COLO829 (cell line): ENCODE measurements at places on chromosomes 1 and 21.

GRCh38 chr1:26102526-26102925, 9.1 kb upstream of the PDIK1L start:
- no peak for DNase-seq

GRCh38 chr1:22712502-22713271, 2.0 kb downstream of the EPHB2 start:
- DNase-seq: no peak

DNA sequence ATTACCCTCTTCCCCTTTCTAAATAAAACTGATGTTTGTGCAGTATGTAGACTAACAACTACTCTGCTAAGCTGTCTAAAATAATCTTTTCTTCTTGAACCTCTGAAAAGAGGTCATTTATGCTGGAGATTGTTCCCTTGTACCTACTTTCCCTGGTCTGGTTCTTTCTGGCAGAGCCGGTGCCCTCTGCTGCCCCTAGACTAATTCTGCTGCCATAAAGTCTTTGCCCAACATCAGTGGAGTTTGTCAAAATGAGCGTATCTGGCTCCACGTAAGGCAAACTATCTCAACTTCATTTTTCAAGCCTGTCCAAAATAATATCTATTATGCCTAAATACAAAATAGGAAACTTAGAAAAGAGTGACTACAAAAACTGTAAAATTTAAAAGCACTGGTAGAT, 30.9 kb upstream of the ANGPTL7 start:
- DNase-seq: no peak

DNA sequence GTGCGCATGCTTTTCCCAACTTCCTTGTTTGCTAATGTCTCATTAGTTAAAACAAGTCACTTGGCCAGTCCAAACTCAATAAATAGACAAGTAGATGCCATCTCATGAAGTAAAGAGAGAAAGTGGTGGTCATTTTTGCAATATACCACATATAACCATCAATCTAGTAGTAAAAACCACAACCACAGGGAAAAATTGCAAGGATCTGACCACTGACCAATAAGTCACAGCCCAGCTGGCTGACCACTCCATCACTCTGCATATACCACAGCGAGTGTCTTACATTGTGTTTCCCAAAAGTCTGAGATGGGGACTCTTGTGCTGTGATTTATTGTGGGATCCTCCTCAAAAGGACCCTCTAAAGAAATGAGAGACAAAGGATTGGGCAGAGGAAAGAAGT, 76.0 kb downstream of the FH start:
- no peak for DNase-seq

GRCh38 chr1:158169105-158169504, 11.6 kb upstream of the CD1D start:
- no peak for DNase-seq

DNA sequence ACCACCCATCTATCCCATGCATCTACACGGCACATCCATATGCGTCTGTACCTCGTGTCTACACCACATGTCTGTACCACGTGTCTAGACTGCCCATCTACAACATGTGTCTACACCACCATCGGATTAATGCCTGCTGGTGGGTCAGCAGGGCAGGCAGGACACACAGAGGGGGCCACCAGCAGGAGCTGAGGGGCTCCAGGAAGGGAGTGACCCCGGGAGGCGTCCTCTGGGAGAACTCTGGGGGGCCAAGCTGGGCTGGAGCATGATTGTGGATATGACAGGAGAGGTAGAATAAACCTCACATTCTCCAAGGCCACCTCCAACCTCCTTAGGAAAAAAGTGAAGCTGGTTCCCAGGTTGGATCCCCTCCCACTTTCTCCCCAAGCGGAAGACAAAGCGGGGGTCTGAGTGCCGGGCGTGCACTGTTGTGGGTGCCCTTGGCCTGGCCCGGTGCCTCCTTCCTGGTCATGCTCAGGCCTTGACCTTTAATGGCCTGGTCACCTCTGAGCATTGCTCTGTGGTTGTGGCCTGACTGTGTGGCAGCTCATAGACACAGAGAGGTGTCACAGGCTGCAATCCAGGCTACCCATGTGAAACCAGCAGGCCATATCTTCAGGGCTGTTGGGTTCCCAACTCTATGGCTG, 881 bp upstream of the ACTRT2 start:
- DNase-seq: no peak

DNA sequence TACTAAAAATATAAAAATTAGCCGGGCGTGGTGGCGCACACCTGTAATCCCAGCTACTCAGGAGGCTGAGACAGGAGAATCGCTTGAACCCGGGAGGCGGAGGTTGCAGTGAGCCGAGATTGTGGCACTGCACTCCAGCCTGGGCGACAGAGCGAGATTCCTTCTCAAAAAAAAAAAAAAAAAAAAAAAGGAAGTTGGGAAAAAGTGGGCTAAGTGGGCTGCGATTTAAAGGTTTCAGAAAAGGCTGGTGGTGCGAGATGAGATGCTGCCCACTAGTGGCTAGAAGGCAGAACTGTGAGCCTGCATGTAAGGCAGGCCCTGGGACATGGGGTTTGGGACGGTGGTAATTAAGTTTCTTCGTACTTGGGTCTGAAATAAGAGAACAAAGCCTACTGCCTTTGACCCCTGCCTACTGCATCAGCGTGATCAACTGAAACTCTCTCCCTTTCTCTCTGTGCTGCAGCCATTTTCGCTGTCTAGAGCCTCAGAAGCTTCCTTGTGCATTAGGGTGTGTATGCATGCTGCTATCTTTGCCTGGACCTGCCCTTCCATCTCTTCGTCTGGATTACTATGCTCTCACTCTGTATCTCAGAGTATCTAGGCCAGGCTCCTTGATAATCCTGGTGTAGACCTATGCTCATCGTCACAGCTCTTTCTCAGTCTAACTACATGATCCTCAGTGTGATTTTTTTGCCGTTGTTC, 12.4 kb downstream of the FMOD start:
- peak; percentile 81 for DNase-seq

DNA sequence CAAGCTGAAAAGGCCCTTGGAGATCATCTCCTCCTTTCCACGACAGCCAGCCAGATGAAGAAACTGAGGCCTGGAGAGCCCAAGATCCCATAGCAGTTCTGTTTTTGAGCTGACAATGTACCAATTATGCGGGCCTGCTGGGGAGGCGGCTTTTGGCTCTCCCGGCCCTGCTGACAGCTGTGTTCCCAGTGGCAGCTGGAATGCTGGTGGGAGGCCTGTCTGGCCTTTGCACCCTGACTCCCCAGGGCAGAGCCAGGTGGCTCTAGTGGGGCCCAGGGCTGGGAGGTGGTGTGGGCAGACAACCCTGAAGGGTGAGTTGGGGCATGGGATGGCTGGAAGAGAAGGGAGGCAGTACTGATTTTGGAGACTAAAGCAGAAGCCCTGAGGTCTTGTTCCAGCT, 30.7 kb upstream of the WASF2 start:
- no peak for DNase-seq

DNA sequence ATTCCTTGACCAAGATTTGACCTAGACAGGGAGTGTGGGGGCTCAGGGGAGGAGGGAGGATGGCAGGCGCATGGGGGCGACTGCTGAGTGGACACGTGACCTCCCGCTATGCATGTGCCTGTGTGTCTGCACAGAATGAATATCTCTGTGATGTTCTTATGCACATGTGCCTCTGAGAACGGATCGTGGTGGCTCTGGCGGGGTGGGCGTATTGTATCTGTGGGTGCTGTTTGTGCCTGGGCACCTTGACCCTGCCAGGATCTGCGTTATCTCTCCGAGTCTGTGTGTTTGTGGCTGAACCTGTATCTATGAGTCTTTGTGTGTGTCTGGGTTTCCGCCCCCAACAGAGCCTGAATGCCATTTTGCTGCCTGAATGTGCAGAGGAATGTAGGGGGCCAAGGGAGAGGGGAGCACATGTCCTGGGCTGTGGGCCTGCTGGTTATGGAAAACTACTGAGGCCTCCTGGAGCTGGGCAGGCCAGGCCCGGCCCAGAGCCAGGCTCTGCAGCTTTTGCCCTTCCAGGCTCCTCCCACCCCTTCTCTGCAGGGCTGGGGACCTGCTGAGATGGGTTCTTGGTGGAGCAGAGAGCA, 102.5 kb downstream of the EBNA1BP2 start:
- no peak for DNase-seq

- DNase-seq: no peak
These were observed 639.2 kb upstream of the CXADR start for GRCh38 chr21:16873596-16873995.

DNA sequence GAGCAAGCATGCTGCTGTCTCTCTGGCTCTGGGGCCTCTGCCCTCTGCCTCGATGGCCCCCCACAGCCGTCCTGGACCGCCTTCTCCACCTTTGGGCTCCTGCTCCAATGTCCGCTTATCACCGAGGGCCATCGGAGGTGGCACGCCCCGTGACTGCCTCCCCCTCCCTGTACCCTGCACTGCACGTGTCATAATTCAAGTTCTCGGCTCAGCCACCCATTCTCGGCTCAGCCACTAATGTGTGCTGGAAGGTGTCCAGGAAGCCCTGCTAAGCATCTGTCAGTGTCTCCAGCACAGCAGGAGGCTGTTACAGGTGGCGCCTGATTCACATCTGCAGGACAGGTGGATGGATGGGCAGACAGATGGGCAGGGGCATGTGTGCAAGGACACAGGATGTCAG, 45.5 kb downstream of the TP73 start:
- no peak for DNase-seq

GRCh38 chr1:238778113-238778512, 608.3 kb upstream of the CHRM3 start:
- DNase-seq: no peak

DNA sequence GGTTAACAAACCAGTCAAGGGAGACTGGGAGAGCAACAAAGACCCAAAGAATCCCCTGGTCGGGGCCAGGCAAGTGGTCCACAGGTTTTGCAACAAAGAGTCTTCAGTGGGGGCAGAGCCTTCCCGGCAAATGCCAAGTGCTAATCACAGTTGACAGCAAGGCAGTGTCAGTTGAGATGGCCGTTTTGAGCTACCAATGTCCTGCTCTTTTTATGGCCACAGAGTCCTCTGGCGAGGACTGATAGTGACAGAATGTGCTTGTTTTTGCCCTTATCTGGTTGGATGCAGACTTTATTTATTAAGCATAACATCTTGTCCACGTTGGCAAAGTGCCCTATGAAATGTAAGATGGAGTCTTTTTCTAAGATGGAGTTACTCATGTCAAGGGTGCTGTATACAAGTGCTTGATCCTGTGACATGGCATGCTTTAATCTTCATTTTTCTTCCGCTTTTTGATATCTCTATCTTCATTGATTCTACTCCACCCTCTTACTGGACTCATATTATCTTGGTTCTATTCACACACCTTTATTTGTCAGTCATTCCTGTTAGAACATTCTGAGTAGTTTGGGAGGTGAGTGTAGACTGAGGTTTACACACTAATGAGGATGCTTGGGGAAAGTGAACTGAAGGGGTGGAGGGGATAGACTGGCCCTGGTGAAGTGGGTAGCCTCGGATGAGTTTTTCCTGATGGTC, 51.8 kb downstream of the KCNK1 start:
- DNase-seq: no peak

- no peak for DNase-seq
These were observed 54.9 kb downstream of the MDM4 start for GRCh38 chr1:204571128-204571527.

- peak; percentile 70 for DNase-seq
These were observed at the start of gene IFI44 for GRCh38 chr1:78649628-78650027. Gene IFI44, plus strand, starts transcription at chr1:78649831. Its CDS starts 365 bp downstream, at chr1:78650196.

- DNase-seq: no peak
These were observed 44.8 kb upstream of the KAZN start for GRCh38 chr1:14553711-14554110.

GRCh38 chr1:201261771-201262547, 21.3 kb upstream of the PKP1 start:
- DNase-seq: no peak

DNA sequence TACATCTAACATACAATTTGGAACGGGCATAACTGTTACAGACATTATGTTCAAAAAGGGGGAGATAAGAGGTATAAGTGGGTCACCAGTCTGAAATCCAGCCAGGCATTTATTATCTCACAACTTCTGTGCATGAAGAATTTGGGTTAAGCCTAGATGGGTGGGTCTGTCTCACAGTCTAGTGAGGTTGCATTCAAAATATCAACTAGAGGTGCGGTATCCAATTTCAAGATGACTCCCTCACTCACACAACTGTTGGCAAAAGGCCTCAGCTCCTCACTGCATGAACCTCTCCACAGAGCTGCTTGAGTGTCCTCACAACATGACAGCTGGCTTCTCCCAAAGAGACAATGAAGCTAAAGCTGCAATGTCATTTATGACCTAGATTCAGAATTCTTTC, 4.7 kb downstream of the AUNIP start:
- no peak for DNase-seq

GRCh38 chr1:52707927-52708655, 9.9 kb upstream of the COA7 start:
- no peak for DNase-seq

DNA sequence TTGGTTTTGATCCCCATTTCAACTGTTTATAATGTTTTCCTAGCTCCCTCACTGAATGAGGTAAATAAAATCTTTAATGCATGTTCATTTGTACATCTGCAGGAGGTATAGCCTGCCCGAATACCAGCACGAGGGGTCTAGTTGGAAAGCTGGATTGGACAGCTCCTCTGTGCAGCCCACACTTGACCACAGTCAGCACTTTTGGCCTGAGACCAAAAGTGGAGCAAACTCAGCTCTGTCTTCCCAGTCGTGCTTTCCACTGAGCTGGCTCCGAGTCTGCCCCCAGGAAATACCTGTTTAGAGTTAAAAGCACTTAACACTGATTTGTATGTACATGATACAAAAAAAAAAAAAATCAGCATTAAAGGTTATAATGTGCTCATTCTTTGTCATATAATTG, 224.4 kb downstream of the DSCAM start:
- DNase-seq: no peak

DNA sequence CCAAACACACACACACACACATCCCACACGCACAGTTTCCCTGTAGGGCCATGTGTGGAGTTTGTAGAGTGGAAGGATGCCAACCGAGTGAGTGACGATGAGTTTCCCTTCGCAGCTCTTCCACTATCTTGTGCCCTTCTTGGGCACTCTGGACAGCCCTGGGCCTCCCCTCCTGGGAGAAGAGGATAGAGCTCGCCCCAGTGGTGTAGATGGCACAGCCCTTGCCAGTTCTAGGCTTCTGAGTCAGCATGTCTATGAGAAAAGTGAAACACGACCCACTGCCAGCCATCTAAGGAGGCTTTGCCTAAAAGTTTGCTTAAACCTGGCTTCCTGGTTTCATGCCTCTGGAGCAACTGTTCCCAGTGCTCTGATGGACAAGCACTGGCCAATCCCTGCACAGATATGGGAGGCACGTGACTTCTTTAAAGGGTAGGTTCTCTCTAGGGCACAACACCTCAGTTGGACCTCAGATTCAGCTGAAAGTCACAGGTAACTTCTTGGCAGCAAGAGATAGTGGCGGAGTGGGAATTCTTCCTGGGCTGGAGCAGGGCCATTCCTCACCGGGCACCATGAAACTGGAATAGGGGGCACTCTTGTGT, 195.9 kb upstream of the GALNT2 start:
- no peak for DNase-seq

- no peak for DNase-seq
These were observed 6.9 kb downstream of the TNFRSF1B start for GRCh38 chr1:12173631-12174121.

- DNase-seq: no peak
These were observed 36.6 kb upstream of the NHLH2 start for GRCh38 chr1:115877511-115877910.
